SHP77 treated with DMSO at 0.1 percent for 48 hours (cell line): ENCODE measurements at places on chromosomes 4 and X.

DNA sequence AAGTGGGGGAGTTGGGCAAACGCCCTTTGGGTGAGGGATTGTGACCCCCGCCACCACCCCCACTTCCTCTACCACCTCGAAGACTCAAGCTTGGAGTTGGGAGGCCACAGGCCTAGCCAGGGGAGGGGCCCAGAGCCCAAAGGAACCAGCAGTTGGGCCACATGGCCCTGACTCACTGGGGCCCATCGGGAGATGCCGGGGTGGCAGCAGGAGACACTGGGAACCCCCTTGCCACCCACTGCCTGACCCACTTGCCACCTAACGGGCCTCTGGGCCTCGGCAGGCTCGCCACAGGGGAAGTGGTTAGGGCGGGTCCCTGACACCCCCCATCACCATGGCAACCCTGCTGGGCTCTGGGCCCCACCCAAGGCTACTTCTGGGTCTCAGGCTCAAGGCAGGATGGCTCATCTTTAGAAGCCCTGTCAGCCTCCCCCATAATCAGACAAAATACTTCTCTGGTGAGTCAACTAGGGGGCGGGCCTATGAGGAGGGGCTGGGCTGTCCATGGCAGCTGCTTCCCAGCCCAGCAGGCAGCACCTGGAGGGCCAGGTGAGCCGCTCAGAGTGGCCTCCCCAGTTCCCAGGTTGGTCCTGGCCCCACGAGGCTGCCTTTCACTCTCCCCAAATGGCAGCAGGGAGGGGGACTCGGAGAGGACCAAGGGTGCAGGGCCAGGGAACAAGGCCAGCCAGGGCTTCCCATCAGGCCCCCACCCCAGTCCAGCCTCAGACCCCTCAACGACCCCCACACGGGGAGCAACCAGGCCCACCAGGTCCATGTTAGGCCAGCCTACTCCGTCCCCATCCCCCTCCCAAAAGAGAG lies 5.6 kb downstream of the FLNA start:
- no peak for DNase-seq

- no peak for DNase-seq
Measured at GRCh38 chrX:44303119-44303518, 40.4 kb downstream of the EFHC2 start.

- DNase-seq: peak; percentile 59
Measured at GRCh38 chr4:127782275-127783025, at the start of gene HSPA4L. Gene HSPA4L (plus strand): TSS chr4:127782322. CDS start chr4:127782551, 229 bp downstream.

DNA sequence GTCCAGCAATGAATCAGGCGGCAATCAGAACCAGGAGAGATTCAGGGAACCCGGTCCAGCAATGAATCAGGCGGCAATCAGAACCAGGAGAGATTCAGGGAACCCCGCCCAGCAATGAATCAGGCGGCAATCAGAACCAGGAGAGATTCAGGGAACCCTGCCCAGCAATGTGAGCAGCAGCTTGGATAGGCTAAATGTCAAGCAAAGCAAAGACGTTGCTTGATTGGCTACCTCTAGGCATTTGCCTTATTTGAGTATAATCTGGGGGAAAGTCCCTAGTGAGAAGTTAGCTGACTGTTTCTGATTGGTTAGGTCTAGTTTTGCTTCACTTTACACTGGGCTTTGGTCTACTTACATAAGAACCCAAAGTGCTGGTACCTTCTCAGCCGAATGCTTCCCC lies 1212.2 kb upstream of the TENM3 start:
- no peak for DNase-seq

- no peak for DNase-seq
Measured at GRCh38 chrX:48580662-48581061, 6.4 kb downstream of the RBM3 start.

- no peak for DNase-seq
Measured at GRCh38 chr4:171793723-171794122, 19.5 kb upstream of the GALNTL6 start.

DNA sequence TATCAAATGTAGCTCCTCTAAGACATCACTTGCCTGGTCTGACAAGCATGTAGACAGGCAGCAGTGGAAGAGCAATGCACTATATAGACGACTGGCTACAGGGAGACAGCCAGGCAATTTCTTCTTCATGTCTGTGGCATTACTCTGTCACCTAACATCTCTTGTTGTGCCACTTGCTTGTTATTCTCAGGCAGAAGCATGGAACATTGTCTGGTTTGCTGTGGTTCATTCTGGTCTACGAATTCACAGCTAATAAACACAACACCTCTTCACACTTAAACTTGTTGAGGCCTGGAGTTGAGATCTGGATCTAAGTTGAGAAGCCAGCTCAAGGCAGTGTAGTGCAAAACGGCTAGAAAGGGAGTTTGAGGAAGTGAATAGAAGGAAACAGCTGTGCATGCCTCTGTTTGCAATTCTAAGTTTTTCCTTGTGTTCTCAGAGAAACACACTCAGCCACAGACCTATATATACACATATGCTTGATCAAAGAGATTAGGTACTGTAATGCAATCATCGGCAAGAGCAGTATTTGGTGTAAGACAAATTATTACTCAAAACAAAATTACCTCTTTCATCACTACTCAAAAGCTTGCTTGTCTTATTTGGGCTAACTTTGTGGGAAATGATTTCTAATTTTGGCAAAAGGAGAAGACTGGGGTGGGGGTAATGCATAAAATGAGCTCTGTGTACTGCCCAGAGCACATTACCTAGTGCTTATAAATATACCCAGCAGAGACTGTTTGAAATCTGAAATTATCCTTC lies 243.8 kb downstream of the PPP3CA start:
- no peak for DNase-seq

GRCh38 chr4:15837591-15837990 lies 59.5 kb downstream of the CD38 start:
- no peak for DNase-seq

DNA sequence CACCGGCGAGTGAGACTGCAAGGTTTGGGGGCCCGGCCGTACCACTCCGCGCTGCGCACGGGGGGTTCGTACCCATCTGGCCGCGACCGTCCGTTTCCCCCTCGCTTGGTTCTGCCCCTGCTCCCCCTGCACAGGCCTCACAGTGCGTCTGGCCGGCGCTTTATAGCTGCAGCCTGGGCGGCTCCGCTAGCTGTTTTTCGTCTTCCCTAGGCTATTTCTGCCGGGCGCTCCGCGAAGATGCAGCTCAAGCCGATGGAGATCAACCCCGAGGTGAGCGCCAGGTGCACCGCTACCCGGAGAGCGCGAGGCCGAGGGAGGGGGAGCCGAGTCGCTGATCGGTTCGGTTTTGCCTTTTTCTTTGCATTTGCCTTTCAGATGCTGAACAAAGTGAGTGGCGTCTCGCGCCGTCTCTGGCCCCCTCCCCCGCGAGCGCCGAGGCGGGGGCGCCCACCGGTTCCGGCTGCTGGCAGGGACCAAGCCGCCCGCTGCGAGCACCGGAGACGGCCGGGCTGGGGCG lies at the start of gene UCHL1:
Gene UCHL1, plus strand, starts transcription at position 189 of the 517 bp plus-strand sequence. Its CDS starts 49 bp downstream, at position 238.
- DNase-seq: peak; percentile 72

DNA sequence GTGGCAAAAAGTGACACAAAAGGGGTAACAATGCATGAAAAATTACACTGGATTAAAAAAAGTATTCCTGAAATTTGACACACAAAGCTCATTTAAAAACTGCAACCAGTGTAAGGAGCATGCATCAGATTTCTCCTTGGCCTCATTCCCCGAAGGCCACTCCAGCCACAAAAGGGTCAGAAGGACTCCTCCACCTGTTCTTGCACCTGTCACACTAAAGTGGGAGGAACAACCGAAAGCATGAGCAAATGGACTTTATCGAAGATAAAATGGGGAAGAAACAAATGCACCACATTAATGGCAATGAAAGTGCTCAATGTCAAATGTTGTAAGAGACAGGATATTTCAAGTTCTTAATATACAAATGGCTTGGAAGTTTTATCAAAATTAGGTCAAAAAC lies 88.2 kb downstream of the ADGRA3 start:
- no peak for DNase-seq

DNA sequence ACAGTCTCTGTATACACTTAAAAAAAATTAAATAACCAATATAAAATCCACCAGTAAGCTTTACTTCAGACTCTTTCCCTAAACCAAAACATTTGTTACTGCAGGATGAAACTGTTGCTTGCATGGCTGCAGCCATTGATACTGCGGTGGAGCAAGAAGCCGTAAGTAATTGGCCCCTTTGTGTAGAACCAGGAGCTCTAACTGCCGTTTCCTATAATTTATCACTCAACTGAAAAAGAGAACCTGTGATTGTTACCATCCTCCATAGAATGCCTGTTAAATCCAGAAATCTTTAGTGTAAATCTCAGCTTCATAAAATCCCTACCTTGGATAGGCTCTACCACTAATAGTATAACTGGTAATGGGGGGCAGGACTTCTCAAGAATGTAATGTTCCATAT lies 62.6 kb downstream of the KIF4A start:
- no peak for DNase-seq

DNA sequence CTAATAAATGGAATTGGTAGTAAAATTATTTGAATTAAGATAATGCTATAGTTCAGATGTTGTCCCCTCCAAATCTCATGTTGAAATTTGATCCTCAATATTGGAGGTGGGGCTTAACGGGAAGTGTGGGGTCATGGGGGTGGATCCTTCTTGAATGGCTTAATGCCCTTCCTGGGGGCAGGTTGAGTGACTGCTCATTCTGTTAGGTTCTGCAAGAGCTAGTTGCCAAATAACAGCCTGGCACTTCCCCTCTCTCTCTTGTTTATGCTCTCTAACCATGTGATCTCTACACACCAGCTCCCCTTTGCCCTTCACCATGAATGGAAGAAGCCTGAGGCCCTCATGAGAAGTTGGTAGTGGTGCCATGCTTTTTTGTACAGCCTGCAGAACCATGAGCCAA lies 724.8 kb upstream of the FTHL17 start:
- DNase-seq: no peak

GRCh38 chr4:183333983-183334382 lies 11.8 kb upstream of the CLDN24 start:
- DNase-seq: no peak

DNA sequence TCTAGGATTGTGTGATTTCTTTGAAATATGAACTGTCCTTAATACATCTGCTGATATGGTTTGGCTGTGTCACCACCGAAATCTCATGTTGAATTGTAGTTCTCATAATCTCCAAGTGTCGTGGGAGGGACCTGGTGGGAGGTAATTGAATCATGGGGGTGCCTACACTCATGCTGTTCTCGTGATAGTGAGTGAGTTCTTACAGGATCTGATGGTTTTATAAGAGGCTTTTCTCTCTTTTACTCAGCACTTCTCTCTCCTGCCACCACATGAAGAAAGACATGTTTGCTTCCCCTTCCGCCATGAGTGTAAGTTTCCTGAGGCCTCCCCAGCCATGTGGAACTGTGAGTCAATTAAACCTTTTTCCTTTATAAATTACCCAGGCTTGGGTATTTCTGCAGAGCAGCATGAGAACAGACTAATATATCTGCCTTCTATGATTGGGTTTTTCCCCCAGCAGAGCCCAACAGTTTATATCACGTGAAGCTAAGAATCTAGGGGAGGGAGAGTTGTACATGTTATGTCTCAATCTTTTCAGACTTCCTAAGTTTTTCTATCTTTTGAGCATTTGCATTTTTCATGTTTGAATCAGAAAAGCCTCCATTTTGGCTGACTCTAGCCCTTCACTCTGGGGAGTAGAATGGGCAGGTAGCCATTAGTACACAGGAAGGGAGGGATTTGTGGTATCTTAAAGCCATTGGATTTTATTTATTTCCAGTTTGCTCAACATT lies 58.9 kb downstream of the PLAC1 start:
- DNase-seq: no peak

- DNase-seq: no peak
Measured at GRCh38 chr4:116913451-116913850, 171.9 kb downstream of the TRAM1L1 start.

DNA sequence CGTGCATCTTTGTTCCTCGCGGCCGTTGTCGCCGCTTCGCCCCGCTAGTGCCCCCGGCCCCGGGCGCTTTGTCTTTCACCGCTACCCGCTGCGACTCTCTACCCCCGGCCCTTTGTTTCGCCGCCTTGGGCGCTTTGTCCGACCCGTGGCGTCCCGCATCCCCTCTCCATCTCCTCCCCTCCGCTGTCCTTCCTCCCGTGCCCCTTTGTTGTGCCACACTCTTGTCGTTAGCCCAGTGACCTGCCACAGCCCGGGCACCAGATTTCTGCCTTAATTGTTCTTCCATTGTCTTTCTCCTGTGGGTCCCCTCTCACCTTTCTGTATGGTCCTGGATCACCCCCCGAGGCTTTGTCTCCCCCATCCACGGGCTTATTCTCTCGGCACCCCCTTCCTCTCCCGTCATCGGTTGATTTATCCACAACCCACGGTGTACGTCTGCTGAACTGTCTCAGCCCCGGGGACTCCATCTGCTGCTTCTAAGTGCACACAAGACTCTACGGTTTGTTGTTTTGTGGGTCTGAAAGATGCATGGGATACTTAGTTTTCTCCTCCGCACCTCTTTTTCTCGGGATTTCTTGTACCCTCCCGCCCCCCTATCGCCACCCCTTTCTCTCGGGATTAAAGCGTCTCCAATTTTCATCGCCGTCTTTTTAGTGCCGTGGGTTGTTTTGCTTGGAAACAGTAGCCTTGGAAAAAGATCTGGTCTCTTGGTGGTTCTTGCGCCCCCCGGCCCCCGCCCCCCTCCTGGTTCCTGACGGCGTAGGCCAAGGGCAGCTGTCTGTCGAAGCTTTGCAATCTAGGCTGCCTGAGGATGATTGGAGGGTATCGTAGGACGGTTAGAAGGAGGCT lies 783 bp downstream of the RBPJ start:
- no peak for DNase-seq

DNA sequence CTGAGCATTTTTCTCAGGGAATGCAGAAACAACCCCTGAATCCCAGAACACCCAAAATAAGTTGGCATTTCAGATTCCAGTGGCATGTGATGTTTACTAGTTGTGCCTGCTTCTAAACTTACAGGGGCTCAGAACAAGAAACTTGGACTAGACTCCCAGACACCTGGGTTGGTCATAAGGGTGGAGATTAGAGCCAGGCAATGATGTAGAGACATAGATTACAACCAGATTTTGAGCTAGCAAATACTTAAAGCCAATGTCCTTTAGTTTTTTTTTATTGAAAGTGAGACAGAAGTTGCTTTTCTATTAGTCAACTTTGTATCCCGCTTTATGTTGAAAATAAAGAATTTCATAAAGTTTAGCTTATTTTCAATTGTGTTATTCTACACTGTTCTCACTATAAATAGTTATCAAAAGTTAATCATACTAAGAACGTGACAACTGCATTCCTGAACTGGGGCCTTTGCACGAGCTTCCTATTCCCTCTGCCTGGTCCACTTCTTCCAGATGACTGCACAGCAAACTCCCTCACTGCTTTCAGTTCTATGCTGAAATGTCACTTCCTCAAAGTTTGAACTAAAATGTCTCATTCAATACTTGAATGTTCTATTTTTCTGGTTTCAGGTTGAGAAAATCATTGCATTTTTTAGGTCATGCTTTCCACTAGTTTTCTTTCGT lies 224.7 kb upstream of the PPP1R2C start:
- no peak for DNase-seq
